ENCODE measurements at places on chromosomes 3 and 15.

GRCh38 chr3:161275919-161276318, 54.8 kb downstream of the NMD3 start:
- no peak for DNase-seq

DNA sequence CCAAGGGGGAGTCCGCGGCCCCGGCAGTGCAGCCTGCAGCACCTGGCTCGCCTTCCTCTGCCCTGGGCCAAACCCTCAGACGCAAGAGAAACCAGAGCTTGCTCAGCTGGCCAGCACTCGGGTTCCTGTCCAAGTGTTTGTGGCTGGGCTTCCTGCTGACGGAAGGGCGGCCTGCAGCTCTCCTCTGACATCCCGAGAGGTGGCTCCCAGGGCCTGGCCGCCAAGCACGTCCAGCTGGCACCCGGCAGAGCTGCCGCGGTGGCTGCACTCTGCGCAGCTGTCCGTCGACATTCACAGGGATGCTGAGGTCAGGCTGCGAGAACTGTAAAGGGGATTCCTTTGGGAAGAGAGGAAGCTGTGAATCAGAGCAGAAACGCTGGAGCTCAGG, 85.6 kb downstream of the CPN2 start:
- no peak for DNase-seq

GRCh38 chr3:167840247-167840646, 104.7 kb downstream of the SERPINI1 start:
- no peak for DNase-seq

- no peak for DNase-seq
Measured at GRCh38 chr3:16546186-16547010, 32.9 kb upstream of the RFTN1 start.

DNA sequence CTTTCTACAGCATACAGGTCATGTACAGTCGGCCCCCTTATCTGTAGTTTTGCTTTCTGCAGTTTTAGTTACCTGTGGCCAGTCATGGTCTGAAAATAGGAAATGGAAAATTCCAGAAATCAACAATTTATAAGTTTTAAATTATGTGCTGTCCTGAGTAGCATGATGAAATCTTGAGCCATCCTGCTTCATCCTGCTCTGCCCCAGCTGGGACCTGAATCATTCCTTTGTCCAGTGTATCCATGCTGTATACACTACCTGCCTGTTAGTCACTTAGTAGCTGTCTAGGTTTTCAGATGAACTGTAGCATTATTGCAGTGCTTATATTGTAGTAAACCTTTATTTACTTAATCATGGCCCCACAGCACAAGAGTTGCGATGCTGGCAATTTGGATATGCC, 44.8 kb downstream of the AP4E1 start:
- no peak for DNase-seq

Data from NT2/D1 (cell line).